ENCODE measurements at places on chromosomes 12 and 14.
A peak's percentile ranks its signal among the peaks of the same experiment; 100 is the strongest.

DNA sequence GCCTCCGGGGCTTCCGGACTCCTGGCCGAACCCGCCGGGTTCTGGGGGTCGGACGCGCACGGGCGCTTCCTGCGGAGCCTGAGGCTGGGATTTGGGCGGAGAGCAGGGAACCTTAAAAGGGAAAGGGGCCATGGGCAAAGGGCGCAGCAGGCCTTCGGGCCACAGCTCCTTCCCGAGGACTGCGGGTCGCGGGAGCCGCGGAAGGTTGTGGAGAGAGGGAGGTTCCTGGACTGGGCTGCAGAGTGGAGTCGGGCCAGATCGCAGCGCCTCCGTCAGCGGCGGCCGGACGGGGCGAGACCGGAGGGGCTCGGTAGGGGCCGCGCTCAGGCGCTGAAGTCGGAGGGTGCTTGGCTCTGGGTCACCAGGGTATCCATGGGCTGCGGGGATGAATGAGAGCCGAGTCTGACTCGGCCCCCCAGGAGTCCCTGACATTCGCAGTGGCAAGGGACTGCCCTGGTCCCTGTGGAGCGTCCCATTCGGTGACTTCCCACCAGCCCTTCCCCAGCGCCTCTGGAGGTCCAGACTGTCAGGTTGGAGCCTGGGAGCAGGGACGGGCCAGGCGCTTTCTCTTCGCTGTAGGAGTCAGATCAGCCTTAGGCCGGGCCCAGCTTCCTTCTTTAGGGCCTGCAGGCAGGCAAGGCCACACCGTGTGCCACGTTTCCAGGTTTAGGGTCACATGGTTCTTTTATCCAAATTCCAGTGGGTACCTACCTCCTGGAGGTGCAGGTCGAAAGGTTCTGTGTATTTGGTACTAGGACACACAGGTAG is 938 bp upstream of the SLC25A29 start:
- no peak for DNase-seq

DNA sequence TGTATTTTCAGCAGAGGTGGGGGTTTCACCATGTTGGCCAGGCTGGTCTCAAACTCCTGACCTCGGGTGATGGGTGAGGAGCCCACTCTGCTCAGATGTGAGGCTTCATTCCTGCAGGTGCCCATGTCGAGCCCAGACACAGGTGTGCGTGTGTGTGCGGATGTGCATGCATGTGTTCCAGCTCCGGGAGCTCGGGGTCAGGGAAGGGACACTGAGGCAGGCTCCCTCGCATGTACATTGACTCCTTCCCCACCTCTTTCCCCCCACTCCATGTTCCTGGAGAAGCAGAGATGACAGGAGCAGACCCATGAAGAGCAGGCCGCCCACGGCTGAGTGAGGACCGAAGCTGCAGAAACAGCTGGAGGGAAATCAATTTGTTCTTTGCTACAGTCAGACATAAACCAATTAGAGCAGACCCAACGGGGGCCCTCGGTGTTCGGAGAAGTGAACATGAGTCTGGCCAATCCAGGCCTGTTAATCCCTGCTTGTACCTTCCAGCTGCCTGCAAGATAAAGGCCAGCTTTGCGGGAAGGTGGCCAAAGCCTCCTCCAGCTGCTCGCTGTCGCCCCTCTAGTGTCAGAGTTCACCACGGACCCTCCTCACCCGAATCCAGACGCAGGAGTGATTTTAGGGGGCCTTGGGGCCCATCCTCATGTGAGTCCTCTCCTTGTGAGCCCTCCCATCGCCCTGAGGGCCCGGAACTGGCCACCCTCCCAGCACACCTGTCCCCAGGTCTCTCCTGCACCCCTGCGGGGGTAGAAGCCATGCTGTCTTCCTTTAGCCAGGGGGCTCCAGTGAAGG is 321.0 kb upstream of the RTL1 start:
- no peak for DNase-seq

DNA sequence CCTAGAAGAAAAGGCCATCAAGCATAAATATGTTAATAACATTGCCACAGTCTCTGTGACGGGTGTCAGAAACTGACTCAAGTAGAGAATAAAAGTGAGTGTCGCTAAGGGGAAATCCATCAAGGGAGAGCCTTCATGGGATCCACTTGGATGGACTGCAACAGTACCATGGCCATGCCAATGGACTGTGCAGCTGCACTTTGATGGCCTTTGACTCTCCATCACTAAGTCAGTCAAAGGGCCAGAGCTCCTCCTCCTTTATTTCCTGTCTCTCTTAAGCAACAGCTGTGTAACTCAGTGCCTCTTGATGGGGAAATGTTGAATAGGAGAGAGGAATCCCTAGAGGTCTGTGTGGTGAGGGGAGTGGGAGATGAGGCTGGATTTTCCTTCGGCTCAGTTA is 335.2 kb downstream of the BMP4 start:
- no peak for DNase-seq

- DNase-seq = peak; percentile 68
Measured at GRCh38 chr12:85829391-85829790, 6.8 kb downstream of the RASSF9 start.

- no peak for DNase-seq
Measured at GRCh38 chr14:67477926-67478799, 10.4 kb downstream of the TMEM229B start.

DNA sequence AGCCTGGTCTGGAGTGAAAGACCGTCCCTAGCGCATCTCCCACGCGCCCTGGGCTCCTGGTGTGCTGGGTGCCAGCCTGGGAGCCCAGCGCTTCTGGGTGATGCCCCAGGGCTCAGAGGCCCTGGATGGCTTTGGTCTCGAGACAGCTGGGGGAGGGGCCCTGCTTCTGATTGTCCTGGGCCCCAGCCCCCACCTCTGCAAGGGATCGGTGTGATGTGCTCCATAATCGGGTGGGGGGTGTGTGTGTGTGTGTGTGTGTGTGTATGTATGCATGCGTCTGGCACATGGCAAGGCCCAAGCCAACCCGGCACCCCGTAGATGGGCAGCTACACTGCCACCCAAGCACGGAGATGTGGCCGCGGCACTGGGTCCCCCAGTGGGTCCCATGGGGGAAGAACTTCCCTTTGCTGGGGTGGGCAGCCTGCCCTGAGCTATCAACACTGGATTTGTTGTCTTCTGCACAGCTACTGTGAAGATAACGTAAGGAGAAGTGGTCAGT is 3.1 kb downstream of the ZBTB42 start:
- DNase-seq = no peak

DNA sequence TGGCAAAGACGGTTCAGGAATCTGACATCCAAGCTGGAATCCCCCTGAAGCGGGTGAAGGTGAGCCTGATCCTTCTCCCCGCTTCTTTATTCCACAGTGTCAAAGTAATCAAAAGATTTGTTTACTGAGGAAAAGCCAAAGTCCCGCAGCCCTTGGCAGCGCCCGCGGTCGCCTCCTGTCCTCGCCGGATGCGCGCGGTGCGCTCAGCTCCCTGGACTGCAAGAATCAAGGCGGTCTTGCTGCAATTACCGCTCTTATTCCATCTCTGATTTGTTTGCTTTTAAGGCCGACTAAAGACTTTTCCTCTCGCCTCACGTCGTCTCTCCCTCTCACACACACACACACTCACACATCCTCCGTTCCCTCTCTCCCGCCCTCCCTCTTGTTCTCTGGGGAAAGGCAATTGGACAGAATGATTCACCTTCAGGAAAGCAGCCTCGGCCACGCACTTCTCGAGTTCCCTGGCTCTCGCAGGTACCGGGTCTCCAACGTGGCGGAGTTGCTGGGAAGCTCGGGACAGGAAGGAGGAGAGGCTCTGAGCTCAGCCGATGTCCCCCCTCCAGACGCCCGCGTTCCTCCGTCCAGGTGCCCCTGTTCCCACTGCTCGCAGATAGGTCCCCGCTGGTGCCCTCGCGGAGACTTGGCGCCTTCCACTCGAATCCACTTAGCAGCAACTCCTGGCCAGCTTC is 68.6 kb upstream of the USP15 start:
- DNase-seq = peak; percentile 44

All from fibroblast of pulmonary artery (primary cell).